Heart right ventricle (tissue), 16 donors: ENCODE measurements at places on chromosomes 4 and X. TPM values are rescaled to one million over a fixed set of nuclear protein-coding genes. Genes with fewer than 3 reads are reported as not detected.

DNA sequence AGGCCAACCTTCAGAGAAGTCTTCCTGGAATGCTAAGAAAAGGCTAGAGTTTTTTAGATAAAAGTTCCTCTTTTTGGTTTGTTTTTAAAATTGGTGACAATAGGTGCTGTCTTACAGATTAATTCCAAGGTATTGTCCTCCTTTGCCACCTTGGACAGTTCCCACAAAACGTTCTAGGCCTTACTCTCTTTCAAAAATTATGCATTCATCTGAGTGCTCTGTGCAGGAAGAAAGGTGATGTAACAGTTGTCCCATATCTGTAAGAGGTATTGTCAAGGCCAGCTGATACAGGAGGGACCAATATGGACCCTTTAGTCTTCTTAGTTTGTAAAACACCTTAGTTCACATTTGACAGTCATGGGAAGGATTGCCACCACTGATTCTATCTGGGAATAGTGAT, 15.9 kb upstream of the CXCL5 start:
- DNase-seq = no peak

DNA sequence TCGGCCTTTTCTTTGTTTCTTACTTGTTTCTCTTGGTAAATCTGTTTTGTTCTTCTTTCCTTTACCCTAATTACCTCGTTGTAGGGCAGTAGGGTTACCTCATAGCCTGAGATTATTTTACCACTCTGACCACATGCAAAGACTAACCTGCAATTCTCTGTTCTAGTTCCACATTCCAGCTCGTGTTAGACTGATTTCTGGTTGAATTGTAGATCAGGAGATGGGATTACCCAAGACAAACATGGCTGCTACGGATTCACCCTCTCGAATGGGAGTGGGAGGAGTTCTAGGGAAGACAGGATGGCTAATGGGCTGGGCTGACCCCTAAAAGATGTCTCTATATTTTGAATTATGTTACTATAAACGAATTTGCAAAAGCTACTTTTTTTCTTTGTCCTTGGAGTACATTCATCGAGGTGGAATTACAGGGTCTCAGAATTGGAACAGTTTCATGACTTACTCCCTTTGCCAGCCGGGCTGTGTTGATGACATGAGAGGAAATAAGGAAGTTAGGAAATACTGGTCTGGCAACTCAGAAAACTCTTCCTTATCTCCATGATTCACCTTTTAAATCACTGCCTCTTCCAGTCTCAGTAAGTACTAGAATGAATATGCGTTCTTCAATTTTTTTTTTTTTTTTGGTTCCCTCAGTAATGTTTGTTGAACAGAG, 36.7 kb upstream of the FBXW7 start:
- no peak for DNase-seq

GRCh38 chrX:70432936-70433847, 10.1 kb downstream of the GDPD2 start:
- DNase-seq = no peak

FREM3 gene
- 0.05 TPM for total RNA-seq
